Putamen (tissue), 1 donor: ENCODE measurements at places on chromosomes 5 and 9.

GRCh38 chr9:6160579-6160978 lies 55.0 kb upstream of the IL33 start:
- DNase-seq: no peak

DNA sequence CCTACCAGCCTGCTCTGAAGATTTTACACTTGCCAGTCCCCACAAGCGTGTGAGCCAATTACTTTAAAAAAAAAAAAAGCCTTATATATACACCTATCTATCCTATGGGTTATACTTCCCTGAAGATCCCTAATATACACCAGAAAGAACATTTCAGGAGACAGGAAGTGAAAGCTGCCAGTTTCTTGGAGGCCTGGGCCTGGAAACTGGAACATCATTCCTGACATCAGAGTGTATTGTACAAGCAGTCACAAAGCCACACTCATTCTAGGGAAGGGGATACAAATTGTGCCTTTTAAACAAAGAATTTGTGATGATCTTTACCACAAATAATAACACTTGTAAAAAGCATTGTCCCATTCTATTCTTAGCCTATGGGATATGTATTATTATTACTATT lies 98.3 kb upstream of the FBN2 start:
- no peak for DNase-seq

DNA sequence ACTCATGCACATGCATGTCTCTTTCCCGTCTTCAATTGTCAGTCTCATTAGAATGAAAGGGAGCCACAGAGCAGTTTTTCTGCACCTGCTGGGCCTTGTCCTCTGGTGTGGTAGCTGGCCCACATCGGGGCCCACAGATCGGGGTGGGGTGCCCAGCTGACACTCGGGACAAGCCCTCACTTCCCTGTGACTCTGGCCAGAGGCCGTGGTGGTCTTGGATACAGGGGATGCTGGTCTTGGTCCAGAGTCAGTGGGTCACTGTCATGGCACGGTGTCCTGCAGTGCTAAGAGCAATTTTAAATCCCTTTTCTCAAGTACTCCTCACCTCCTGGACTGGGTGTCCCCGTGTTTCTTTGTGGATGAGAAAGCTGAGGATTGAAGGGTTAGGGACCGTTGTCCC lies 193.2 kb downstream of the CACNA1B start:
- no peak for DNase-seq

GRCh38 chr5:91712718-91713117 lies 329.6 kb upstream of the ARRDC3 start:
- DNase-seq: no peak

GRCh38 chr5:161373345-161373707 lies 173.2 kb downstream of the GABRB2 start:
- DNase-seq: no peak

- no peak for DNase-seq
These were observed 108.5 kb upstream of the PTPRD start for GRCh38 chr9:10721301-10721700.

- DNase-seq: no peak
These were observed 4.1 kb downstream of the AIF1L start for GRCh38 chr9:131100445-131100844.

- DNase-seq: no peak
These were observed 1578.0 kb downstream of the MAT2B start for GRCh38 chr5:165083394-165083793.

- DNase-seq: no peak
These were observed 1293.8 kb downstream of the PTPRD start for GRCh38 chr9:9319007-9319406.

DNA sequence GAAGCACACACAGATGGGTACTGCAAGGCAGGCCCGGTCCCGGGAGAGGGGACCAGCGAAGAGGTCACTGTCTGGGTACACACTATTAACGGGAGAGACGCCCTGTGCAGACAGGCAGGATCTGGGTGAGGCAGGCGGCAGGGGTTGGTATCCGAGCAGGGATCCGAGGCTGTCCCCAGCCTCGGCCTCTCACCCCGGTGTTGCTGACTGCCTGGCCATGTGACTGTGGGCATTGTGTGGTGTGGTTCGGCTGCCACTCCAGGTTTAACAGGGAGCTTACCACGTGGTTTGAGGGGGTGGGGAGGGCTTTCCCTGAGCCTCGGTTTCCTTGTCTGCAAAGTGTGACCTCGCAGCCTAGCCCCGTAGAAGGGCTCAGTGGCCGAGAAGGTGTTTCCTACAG lies 11.1 kb upstream of the RALGDS start:
- no peak for DNase-seq

DNA sequence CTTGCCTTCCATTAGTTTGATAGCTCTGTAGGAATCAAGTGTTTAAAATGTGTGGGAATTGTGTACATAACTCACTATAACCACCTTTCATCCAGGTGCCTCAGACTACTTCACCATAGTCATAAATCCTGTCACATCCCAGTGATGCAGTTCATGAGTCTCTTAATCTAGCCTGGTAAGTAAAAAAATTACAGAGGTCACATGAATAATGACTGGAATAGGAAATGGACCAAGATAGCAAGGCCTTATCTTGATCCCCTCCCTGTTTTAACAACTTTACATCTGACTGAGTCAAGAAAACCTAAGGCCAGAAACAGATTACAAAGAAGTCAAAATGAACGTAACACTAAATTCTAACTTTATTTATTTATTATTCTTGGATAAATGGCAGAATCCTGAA lies 1.5 kb upstream of the RNF145 start:
- DNase-seq: no peak

DNA sequence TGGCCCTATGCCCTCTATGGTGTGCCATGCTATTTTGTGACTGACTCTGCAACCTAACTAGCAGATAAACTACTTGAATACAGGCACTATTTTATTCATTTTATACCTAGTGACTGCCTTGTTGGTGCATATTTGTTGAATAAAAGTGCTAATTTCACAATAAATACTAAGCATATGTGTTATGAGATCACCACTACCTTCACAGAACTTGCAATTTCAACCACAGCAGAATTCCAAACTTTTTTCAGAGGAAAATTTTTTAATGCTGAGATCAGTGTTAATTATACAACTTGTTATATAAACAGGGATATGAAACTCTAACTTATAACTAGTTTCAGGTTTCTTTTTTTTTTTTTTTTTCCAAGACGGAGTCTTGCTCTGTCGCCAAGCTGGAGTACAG lies 94.8 kb downstream of the NR3C1 start:
- no peak for DNase-seq

DNA sequence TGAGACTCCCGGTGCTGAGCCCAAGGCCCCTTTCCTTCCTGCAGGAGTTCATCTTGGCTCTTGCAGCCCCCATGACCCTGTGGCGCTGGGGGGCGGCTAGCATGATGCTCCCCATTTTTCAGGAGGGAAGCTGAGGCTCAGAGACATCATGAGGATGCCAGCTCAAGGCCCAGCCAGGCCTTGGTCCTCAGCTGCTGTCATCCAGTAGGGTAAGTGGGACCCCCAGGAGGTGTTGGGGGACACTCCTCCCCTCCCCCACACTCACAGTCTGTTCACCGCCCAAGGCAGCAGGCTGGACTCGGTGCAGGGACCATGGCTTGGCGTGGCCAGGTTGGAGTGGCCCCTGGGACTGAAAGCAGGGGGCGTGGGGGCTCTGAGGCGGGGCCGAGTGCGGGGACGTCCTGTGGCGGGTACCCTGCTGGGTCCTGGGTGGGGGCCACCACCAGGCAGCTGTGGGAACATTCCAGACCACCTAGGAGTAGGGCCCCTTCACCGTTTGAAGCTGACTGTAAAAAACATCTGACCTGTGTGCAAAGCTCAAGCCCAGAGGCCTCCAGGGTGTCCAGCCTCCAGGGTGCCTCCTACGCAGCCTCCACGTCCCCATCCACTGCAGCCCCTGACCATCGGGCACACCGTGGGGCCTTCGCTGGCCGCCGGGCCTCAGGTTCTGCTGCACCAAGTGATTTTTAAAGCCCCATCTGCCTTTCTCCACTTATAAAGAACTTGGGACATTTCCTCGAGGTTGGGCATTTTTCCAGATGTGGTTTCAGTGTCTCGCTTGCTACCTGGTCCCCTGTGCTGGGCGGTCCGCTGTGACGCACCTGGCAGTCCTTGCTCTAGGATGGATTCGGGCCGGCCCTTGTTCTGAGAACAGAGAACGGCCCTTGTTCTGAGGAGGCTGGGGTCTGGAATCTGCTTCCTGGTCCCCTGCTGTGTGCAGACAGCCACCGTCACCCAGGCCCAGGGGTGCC lies 3.4 kb upstream of the NOTCH1 start:
- DNase-seq: no peak

GRCh38 chr9:93431539-93432105 lies 19.9 kb upstream of the FAM120A start:
- no peak for DNase-seq

GRCh38 chr5:66171349-66172344 lies 27.5 kb downstream of the SREK1 start:
- peak; percentile 54 for DNase-seq

DNA sequence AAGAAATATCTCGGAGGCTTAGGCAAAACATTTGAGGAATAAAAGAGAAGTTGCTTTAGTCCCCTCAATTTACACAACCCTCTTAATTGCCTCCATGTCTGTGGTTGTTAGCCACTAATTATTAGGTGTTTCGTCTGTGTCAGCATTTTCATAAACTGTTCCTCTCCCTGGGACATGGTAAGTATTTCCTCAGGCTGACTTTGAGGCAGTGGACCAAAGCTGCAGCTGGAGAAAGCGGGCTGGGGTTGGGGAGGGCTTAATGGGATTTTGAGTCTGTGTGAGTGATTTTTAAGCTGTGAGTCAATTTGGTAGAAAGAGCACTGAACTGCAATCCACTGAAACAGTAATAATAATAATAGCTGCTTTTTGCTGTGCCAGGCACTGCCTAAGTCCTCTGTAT lies 13.0 kb upstream of the TTC1 start:
- no peak for DNase-seq

DNA sequence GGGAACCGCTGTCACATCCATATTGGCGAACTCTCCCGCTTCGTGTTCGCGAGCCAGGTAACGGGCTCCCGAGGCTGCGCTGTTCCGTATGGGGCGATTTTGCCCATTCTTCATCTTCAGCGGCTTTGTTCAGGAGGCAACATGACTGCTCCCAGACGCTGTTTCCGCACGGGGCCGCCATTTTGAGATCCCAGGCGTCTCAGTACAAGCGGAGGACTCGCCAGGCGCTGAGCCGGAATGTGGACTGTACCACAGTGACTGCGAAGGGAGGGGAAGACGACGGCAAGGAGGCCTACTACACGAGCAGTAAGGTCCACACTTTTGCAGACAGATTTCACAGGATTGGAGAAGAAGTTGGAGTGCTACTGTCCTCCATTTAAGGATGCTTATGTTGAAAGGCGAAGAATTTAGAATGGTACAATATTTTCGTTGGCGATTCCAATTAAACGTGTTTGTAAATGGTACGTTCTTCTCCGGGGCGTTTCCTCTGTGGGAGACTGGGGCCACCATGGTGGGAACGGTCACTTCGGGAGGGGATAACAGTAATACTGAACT lies 41.6 kb upstream of the ZNF300 start:
- peak; percentile 87 for DNase-seq

GRCh38 chr5:1950708-1951103 lies 68.0 kb upstream of the IRX4 start:
- no peak for DNase-seq

- no peak for DNase-seq
These were observed 42.2 kb downstream of the ERP44 start for GRCh38 chr9:100056561-100056960.

GRCh38 chr5:165305596-165305995 lies 1800.2 kb downstream of the MAT2B start:
- no peak for DNase-seq

- DNase-seq: no peak
These were observed 105.1 kb upstream of the GNA14 start for GRCh38 chr9:77753180-77753579.

DNA sequence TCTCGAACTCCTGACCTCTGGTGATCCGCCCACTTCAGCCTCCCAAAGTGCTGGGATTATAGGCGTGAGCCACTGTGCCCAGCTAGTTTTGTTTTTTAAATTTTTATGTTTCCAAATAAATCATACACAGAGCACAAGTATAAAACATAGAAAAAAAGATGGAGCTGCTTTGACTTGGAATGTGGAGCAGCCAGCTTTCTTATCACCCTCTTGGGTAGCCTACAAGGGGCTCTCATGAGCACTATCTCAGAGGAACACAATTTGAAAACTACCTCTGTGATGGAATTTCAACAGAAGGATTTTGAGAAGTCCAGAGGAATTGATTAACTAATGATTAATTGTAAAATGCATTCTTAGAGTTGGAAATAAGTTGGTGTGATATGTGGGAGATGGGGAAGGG lies 45.9 kb downstream of the NSD1 start:
- no peak for DNase-seq

- DNase-seq: peak; percentile 38
These were observed 50.9 kb downstream of the BRINP1 start for GRCh38 chr9:119318371-119318770.

GRCh38 chr9:3971391-3972082 lies 328.3 kb downstream of the GLIS3 start:
- no peak for DNase-seq

GRCh38 chr5:172640822-172641358 lies at the start of gene NEURL1B:
Gene NEURL1B, plus strand, starts transcription at chr5:172641263. Its CDS starts 144 bp downstream, at chr5:172641407.
- peak; percentile 79 for DNase-seq

- no peak for DNase-seq
These were observed 255.9 kb upstream of the IRX1 start for GRCh38 chr5:3339798-3340115.

DNA sequence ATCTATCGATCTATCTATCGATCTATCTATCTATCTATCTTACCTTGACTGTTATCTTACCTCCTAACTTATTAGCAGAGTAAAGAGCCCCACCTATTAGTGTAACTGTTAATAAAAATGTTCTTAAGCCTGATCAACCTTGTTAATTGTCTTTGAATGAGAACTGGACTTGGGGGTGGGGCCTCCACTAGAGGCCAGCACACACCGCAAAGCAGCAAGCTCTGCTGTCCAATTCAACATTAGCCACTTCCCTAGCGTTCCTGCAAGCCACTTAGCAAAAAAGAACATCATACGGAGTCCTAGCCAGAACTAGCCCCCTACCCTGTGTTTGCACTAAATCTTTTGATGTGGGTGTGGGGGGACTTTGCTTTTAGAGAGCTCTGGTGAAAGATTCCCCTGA lies 515.8 kb downstream of the KDM4C start:
- DNase-seq: peak; percentile 28

DNA sequence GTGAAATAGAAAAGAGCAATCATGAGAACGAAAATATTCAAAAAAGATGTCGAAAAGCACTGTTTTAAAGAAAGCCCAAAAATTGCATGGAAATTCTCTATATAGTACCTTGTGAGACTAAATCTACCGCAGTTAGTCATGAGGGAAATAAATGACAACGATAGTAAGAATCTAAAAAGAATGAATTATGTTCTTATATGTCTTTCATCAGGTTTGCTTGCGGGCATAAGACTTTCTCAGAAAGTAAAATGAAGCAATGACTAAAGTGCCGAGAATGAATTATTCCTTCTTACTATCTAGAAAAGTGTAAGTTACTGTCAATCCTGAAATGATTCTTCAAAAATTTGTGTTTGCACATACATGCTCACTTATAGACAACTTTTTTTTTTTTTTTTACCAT lies 26.4 kb downstream of the PTPRD start:
- DNase-seq: no peak
